ENCODE measurements at places on chromosomes 7 and 10.

- DNase-seq = no peak
Measured at GRCh38 chr10:13163859-13164258, 2.5 kb downstream of the MCM10 start.

DNA sequence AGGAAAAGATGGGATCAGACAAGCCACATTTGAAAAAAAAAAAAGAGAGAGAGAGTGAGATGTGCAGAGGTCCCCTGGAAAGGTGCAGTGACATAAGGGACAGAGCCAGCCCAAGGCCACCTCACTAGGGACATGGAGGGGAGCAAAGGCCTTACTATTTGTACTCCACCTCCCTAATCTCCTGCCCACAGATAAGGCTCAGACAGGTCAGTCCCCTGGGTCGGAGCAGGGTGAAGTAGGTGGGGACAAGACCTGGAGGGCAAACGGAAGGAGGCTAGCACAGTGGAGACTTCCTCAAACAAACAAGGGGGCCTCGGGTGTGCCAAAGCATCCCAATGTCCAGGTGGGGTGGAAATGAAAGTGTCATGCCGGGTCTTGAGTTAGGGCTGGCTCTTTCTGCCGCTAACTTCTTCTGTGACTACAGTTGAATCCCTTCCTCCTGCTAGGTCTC lies 7.0 kb downstream of the PRF1 start:
- no peak for DNase-seq

- DNase-seq = no peak
Measured at GRCh38 chr10:102384053-102384452, 11.5 kb upstream of the NFKB2 start.

GRCh38 chr10:71844084-71844483 lies 7.0 kb downstream of the PSAP start:
- DNase-seq = no peak

GRCh38 chr7:27697861-27698430 lies 35.3 kb upstream of the HIBADH start:
- DNase-seq = no peak

GRCh38 chr7:149440222-149440621 lies 20.6 kb downstream of the ZNF777 start:
- no peak for DNase-seq

DNA sequence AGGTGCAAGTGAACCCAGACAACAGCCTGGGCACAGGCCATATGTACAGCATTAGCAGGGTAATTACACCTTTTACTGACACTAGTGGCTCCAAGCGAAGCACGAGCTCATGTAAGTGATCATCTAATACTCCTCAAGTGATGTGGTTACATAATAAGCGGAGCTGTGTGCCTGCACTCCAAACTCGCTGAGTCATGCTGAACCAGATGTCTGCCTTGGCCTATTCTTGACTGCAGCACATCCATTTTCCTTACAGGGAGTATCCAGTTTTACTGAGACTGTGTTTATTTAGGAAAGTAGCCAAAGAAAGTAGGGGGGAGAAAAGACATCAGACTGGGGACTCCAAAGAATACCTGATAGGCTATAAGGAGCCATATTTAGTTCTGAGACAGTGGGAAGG lies 90.1 kb downstream of the GRM3 start:
- no peak for DNase-seq

GRCh38 chr7:13894377-13894776 lies 95.1 kb downstream of the ETV1 start:
- DNase-seq = no peak

DNA sequence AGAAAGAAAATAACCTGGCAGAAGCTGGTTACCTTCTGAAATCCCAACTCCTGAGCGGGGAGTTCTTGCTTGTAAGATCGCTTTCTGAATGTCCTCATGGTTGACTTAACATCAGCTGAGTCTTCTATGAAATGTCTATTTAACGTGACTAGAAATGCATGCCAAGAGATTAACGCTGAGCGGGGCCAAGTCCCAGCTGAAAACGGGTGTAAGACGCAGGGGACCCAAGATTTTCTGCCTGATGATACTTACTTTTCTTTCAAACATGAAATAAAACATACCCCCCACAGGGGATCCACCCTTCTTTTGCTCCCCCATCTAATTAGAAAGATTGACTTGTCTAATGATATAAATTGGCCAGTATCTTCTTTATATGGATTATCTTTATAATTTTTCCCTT lies 14.9 kb downstream of the OR9A2 start:
- no peak for DNase-seq

- no peak for DNase-seq
Measured at GRCh38 chr7:55244006-55244745, 121.0 kb upstream of the LANCL2 start.

DNA sequence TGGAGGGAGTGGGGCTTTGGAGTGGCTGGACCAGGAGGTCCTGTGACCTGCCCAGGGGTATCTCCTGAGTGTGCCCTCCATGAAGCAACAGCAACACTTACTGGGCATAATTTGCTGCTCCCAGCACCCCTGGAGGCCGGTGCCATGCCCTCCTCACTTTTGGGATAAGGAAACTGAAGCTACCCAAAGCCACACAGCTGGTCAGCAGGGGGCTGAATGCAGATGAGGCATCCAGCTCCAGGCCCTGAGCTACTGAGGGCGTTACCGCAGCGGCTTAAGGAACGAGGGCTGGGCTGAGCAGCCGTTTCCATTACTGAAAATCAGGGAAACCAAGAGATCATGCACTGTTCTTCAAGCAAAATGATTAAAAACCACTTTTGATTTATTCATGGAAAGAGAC lies 408.9 kb downstream of the GLRX3 start:
- DNase-seq = no peak

DNA sequence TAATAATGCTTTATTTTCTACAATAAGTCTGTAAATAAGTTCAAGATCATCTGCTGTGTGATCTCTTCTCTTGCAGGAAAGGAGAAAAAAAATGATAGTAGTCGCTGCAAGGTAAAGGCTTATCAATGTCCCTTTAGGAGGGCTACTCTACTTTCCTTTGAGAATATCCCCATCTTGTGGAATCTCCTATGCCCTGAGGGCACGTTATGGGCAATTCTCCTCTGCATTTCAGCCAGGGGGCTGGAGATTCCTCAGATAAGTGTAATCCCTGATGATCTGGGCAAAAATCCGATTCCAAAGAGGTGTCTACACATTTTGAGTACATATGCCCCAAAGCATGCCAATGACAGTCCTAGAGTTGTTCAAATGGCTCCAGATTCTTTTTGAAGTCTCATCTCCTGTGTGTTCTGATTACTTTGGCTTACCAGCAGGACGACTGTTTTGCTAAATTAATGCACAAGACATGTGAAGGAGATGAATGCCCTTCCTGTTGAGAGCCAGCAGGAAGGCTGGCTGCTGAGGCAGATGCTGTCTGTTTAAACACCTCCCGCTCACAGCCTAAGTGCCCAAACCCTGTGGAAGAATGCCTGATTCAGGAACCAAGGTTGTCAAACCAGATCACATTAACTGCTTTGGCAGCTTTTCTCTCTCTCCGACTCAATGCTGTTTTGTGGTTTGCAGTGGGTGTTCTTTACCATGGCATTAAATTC lies 171.2 kb upstream of the COL1A2 start:
- DNase-seq = no peak

DNA sequence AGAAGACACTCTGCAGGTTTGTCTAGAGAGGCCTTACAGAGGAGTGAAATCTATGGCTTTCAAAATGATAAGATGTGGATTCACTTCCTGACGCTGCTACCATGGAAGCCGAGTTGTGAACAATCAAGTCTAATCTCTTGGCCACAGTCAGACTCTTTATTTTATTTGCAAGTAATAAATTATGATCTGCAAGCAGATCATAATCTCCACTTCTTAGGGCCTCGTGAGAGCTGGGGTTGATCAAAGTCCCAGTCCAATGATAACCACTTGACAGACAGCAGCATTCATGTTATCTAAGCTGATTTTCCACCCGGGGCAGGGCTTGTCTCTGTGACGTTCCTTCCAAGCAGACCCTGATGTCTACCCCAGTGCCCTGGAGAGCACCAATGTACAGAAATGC lies 776.4 kb upstream of the AUTS2 start:
- DNase-seq = no peak

DNA sequence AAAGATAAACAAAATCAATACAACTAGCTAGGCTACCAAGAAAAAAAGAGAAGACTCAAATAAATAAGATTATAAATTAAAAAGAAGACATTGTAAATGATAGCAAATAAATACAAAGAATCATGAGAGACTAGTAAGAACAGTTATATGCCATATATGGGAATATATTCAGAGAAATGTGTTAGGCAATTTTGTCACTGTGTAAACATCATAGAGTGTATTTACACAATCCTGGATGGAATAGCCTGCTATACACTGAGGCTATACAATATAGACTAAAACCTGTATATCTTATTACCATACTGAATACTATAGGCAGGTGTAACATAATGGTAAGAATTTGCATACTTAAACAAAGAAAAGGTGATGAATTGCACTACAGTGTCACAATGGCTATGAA lies 717.4 kb downstream of the PARD3 start:
- DNase-seq = no peak

- no peak for DNase-seq
Measured at GRCh38 chr10:31288962-31289361, 30.1 kb upstream of the ZEB1 start.

DNA sequence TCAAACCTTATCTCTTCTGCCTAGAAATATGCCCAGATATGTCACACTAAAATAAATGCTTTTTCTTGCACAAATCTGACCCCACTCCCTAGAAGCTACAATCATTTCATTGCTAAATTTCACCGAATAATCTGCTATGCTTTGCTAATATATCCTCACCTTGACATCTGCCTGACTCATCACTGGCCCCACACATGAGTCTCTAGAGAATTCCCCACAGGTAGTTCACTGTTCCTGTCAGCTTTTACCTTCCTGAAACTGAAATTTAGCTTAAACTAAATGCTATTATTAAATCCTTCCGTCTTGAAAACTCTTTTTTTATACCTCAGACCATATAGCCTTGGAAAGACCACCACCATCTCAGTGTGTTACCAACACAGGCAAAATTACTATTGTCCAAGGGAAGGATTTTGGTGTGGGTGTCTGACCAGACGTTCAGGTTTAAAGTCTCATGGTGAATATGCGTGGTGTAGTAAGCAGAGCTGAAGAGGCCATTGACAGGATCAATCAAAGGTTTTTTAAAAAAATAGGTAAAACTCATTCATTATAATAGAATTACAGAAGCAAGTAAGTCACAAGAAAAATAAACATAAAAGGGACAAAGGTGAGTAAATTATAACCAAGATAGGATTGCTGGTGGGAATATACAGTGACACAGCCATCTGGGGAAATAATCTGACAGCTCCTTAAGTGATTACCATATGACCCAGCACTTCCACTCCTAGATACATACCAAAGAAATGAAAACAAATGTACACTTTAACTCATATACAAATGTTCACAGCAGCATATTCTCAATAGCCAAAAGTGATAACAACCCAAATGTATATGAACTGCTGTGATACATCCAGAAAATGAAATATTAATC lies 173.5 kb downstream of the KMT2E start:
- no peak for DNase-seq

GRCh38 chr7:22153432-22154142 lies 203.4 kb downstream of the RAPGEF5 start:
- DNase-seq = no peak

- DNase-seq = no peak
Measured at GRCh38 chr10:119303886-119304285, 96.5 kb downstream of the GRK5 start.

DNA sequence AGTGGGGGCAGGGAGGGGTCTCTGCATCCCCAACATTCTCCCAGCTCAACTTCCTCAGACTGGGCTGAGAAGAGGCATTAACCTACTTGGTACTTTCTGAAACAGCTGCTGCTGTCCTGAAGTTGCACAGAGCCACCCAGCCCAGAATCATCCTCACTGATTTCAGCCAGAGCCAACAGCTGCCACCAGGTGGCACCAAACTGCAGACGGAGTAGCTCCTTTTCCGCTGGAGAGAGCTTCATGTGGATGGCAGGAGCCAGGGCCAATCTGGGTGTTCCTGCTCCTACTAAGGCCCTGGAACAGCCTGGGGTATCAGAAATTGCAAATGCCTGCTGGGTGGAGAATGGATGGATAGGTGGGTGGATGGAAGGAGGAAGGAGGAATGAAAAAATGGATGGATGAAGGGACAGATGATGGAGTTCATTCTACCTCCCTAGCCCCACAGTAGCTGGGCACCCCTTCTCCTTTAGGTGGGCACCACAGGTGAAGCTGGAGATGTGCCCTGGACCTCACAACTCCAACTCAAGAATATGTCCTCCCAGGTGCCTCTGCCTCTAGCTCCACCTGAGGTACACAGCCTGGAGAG lies 11.8 kb upstream of the DRGX start:
- DNase-seq = peak; percentile 60

DNA sequence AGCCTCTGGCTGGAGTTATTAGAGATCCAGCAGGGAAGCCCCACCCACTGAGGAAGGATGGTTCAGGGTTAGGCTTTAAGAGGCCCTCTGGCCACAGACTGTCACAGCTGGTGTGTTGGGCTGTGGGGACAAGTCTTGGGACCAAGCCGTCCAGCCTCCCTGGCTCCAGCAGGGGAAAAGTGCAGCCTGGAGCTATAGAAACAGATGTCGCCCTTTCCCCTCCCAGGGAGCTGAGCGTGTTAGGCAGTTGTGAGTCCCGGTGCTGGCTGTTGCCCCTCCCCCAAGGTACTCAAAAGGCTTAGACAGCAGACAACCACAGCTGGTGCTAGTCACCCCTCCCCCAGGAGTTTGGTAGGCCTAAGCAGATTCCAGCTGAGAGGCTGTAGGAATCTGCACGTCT lies 143.4 kb downstream of the TMEM168 start:
- no peak for DNase-seq

DNA sequence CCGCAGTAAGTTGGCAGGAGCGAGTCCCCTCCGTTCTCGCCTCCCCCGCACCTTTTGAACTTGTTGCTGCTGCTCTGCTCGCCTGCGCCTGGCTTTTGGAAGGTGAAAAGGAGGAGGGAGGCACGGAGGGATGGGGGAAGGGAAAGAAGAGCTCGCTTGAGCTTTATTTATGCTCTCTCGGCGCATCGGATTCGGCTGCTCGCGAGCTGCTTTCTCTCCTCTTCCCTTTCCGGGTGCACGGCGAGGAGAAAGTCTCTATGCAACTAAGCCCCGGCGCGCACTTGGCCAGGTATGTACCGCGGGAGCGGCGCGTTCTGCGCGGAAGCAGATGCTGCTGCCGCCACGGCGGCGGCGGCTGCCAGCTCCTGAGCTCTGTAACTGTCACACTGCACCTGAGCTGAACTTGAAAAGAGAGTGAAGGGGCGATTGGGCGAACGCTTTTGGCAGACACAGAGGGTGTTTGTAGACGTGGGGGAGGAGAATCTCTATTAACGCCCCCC lies 551 bp downstream of the KCND2 start:
- DNase-seq = no peak

DNA sequence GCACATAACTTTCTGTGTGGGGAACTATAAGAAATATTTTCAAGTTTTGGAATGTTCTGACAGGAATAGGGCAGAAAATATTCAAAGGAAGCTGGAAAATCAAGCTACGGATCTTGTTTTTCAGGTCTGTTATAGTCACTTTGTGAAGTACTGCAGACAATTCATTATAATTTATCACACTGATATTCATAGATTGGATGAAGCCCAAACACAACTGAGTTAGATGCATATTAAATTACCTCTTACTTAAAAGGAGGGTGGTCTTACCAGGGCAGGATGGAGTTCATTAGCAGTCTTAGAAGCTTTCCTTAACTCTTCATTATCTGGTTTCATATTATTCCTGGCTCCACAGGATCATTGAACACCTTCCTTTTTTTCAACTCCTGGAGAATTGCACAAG lies 242.3 kb downstream of the DYNC1I1 start:
- DNase-seq = no peak

GRCh38 chr10:97593421-97593820 lies 3.9 kb downstream of the C10orf62 start:
- DNase-seq = no peak

GRCh38 chr10:116538456-116538855 lies 7.3 kb upstream of the PNLIP start:
- DNase-seq = no peak

Data from activated naive CD4-positive, alpha-beta T cell (primary cell).